Muscle of leg (tissue), 16 donors: ENCODE measurements at places on chromosomes 5 and 9.

GRCh38 chr9:110762783-110763182 lies 94.2 kb downstream of the MUSK start:
- DNase-seq, result no peak

GRCh38 chr5:149413477-149414210 lies 34.6 kb upstream of the IL17B start:
- no peak for DNase-seq

GRCh38 chr5:170571281-170571731 lies 67.5 kb downstream of the KCNIP1 start:
- peak; percentile 42 for DNase-seq

GRCh38 chr5:45277860-45278259 lies 418.3 kb downstream of the HCN1 start:
- no peak for DNase-seq

DNA sequence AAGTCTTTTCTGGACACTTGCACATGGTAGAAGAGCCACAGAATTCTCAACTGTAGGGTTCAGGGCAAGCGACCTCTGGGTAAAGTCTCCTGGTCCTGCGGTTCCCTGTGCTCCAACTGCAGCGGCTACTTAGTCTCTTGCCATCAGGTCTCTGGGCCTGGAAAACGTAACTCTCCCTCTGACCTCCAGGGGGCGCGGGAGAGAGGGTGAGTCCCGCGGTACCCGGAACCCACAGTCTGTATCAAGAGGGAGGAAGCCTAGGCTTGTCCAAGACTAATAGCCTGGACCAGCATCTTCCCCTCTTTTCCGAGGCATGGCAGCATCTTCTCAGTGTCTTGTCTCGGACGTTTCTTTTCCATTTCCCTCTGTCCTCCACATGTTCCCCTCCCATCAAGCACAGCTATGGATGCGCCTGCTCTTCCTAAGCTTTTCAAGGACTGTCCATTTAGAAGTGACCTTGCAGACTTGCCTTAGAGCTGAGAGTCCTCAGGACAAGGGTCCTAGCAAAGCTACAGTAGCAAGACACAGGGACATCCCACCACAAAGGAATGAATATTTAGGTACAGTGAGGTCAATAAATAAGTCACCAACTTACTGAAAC lies 59.3 kb downstream of the FSTL4 start:
- peak; percentile 35 for DNase-seq

DNA sequence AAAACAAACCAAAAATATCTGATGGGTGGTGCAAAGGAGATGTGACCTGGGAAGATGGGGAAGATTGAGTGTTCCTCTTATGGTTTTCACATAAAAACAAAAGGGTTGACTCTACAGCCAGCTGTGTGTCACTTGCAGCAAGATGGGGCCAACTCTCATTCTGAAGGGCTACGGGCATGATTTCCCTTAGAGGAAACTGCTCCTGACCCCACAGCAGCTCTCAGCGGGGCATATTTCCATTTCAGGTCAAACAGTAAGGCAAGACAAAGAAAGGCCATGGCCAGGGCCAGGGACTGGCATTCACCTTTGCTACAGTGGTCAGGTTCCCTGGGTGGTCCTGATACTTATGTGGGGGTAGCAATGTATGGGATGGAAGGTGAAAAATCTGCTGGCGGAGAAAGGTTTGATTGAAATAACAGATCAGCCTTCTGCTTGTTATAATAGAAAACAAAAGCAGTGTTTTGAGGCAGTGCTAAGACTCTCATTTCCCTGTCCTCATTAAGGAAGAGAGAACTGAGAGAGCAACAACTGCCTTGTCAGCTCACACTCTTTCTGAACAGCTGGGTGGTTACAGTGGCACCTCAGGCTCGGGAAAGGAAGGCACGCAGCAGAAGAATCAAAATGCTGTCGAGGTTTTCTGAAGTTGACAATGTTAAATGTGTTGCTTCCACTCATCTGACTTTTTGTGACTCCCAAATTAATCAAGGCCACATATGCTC lies 120.7 kb upstream of the PCA3 start:
- DNase-seq, result peak; percentile 61

- no peak for DNase-seq
Observed at GRCh38 chr9:82934949-82935348, 128.0 kb downstream of the RASEF start.

GRCh38 chr5:129465776-129466344 lies 5.8 kb downstream of the ADAMTS19 start:
- DNase-seq, result peak; percentile 69

DNA sequence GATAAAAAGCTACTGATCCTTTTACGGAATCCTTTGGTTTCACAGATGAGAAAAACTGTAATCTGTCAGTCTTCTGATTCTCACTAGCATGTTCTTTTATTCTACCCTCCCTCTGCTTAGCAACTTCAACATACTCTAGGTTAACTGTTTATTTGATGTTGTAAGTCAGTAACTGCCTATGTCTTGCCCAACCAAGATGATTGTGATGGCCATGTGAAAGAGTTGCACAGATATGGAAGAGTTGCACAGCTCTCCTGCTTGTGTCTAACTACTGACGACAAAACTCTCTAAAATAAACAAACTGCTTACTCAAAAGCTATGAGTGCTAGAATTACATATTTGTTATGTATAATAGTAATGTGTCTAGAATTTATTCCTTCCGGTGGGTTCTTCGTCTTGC lies 227.3 kb upstream of the DAB2 start:
- no peak for DNase-seq

- DNase-seq, result peak; percentile 24
Observed at GRCh38 chr5:9898319-9898718, 268.2 kb upstream of the TAS2R1 start.

GRCh38 chr5:36177715-36178523 lies 26.0 kb downstream of the SKP2 start:
- peak; percentile 52 for DNase-seq

GRCh38 chr9:136296434-136297015 lies 7.4 kb downstream of the CCDC187 start:
- DNase-seq, result no peak

DNA sequence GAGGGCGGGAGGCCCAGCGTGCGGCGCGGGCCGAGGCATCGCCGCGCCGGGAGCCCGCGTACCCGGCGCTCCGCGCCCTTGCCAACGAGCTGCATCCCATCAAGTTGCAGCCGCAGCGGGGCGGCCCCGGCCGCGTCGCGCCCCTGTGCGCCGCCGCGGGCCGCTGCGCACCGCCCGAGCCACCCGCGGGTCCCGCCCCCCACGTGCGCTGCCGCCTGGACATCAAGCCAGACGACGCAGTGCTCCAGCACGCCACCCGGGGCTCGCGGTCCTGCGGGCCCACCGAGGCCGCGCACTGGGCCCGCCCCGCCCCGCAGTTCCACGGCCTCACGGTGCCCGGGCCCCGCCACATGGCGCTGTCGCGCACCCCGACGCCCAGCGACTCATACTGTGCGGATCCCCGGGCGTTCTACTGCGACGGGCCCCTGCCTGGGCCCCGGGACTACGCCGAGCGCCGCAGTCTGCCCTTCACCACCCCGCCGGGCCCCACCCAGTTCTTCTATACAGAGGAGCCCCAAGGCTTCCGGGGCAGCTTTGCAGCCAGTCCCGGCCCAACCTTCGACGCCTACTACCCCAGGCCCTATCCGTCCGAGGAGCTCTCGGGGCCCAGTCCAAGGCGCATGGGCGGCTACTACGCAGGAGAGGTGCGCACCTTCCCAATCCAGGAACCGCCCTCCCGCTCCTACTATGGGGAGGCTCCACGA lies 2.6 kb downstream of the AJM1 start:
- no peak for DNase-seq

DNA sequence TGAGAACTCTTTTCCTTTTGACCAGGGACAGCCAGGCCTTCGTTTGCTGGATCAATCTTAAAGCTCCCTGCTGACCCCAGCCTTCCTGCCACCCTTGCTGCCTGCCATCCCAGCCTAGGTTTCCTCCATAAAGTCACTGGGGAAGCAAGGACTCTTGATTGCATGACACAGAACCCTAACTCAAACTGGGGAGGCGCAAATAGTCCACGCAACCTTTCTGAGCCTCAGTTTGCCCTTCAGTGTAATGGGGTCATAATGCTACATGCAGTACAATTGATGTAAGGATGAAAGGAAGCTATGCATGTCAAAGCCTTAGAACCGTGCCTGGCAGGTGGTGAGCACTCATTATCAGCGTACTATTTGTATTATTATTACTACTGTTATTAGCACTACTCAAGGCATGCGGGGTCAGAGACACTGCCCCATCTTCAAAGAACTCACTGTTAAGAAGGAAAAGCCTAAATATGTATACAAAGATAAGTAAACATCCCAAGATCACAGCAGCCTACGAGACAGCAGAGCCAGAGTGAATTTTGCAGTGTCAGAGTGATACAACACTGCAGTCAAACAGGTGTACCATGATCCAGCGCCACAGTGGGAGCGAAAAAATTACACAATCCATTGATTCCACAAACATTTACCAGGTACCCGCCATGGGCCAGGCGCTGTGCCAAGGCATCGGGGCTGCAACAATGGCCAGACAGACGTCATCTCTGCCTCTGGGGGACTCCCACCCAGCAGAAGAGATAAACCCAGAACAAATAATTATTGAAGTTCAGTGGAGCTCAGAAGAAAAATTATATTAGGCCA lies 16.9 kb upstream of the CPLX2 start:
- no peak for DNase-seq

DNA sequence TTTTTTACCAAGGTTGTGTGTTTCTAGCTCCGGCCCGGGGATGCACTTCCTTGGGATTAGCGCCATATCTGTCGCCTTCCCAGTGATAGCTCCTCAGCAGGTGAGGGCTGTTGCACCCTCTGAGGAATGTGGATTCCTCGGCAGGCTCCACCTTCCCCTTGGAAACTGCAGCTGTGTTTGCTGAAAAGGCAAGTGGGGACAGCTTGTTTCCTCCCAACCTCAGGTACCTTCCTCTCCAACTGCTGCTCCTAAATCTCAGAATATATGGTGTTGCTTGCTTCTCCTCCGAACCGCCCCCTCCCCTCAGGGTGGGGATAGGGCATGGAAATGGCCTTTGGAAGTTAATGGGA lies 1.3 kb downstream of the SLC1A1 start:
- DNase-seq, result no peak

DNA sequence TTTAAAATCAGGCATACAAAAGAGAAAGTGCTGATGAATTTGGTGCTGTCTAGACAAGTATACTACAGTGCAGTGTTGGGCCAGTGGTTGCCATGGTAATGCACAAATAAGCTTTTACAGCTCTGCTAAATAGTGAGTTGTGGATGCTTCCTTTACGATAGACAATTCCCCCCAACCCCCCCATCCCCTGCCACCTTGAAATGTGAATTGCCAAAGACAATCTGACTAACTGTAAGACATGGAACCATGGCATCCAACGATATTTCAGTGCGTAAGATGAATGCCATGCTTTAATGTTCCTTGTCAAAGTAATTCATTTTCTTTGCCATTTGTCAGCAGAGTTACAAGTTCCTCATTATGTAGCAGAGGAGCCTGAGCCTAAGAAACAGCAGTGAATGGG lies 91.5 kb upstream of the NREP start:
- peak; percentile 80 for DNase-seq

DNA sequence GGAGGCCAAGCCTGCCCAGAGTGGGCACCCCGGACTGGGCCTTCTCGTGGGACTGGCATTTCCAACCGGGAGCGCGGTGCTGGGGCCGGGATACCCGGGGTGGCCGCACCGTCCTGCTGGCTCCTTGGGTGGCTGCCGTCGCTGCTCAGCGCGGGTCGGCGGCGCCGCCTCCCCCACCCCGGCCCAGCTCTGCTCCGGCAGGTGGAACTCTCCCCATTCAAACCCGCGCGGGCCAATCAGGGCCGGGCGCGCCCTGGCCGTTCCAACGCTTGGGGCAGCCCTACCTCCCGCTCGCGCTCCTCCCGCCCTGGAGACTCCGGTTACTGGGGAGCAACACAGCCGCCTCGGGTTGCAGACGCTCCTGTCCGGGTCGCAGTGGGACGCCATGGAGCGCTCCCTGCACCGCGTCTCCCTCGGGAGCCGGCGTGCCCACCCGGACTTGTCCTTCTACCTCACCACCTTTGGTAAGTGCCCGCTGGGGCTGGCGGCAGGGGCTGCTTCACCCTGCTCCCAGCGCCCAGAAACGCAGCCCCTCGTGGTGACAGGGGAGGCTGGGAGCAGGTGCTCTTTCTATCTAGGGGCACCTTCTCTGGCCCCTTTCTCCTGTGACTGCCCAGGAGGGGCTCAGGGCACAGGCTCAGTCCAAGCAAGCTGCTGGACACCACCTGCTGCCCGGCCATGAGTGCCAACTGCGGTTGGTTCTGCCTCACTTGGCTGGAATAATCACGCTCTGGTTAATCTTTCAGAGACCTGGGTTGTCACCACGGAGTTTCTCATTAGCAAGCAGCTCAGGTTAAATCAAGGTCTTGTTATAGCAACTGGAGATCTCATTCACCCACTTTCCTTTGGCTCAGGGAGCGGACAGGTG lies at the start of gene RGS3:
Gene RGS3, plus strand, starts transcription at position 310 of the 868 bp plus-strand sequence. Its CDS starts 76 bp downstream, at position 386.
- peak; percentile 53 for DNase-seq

GRCh38 chr5:148176480-148176879 lies 8.1 kb downstream of the SPINK14 start:
- no peak for DNase-seq

GRCh38 chr5:150625831-150626746 lies 14.4 kb upstream of the SYNPO start:
- no peak for DNase-seq

GRCh38 chr5:153880106-153880505 lies 158.6 kb downstream of the FAM114A2 start:
- peak; percentile 6 for DNase-seq

GRCh38 chr9:69389437-69389995 lies 64.5 kb downstream of the ENTREP1 start:
- DNase-seq, result peak; percentile 23

DNA sequence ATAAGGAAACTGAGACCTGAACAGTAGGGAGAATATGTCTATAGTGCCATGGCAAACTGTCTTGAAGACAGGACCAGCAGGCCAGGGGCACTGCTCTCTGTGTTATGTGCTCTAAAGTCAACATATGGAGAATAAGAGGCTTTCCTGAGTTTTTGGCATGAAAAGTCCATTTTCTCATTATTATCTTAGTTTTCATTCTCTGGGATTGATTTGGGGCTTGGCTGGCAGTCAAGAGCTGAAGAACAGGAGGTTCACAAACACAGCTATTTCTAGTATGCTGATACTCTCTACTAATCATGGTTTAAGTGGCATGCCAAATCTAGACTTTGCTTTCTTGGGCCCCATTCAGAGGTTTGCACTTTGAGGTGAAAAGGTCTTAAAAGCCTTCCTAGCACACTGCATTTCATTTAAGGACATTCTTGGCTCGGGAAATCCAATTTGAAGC lies 404.4 kb downstream of the ZNF608 start:
- peak; percentile 92 for DNase-seq

DNA sequence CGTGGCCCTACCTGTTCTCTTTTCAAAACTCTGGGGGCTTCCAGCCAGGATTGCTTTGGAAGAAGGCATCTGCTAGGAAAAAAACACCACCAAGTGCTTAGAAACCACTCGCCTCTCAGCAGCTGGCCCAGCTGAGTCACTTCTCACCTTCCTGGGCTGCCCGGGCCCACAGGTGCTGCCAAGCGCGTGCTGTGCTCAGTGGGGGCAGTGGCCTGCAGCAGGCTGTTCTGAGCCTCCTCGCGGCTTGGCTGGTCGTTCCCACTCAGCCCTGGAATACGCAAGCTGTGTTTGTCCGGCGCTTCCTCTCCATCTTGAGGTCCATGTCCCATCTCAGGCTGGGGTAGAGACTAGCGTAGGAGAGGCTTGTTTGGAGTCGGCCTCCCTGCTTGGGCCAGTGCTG lies 102.5 kb upstream of the FCN2 start:
- peak; percentile 59 for DNase-seq
